ENCODE measurements at places on chromosomes 7 and 10.

- no peak for DNase-seq
Observed at GRCh38 chr7:16914771-16915170, 33.0 kb upstream of the AGR3 start.

GRCh38 chr10:124106241-124106879 is 13.0 kb upstream of the CHST15 start:
- DNase-seq: no peak

DNA sequence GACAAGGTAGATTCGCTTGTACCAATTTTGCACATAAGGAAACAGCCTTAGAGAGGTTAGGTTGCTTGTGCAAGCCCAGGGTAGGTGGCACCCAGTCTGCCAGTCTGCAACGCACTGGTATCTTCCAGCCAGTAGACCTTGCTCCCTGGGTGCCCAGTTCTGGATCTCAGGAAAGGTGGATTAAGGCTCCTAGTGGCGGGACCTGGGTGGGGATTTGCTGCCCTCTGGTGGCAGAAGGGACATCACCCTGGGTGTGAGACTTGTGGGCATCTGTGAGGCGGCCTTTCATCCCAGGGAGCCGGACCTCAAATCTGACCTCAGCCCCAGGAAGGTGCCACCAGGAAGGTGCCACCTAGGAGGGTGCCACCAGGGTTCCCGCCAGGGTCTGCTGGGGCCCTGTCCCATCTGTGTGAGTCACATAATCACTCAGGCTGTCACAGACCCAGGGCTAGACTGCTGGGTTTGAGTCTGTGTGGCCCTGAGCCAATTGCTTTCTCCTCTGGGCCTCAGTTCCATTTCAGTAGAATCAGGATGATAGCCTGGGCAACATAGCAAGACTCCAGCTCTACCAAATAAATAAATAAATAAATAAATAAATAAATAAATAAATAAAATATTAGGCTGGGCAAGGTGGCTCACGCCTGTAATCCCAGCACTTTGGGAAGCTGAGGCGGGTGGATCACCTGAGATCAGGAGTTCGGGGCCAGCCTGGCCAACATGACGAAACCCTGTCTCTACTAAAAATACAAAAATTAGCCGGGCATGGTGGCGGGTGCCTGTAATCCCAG is 5.3 kb upstream of the PRKRIP1 start:
- peak; percentile 19 for DNase-seq

DNA sequence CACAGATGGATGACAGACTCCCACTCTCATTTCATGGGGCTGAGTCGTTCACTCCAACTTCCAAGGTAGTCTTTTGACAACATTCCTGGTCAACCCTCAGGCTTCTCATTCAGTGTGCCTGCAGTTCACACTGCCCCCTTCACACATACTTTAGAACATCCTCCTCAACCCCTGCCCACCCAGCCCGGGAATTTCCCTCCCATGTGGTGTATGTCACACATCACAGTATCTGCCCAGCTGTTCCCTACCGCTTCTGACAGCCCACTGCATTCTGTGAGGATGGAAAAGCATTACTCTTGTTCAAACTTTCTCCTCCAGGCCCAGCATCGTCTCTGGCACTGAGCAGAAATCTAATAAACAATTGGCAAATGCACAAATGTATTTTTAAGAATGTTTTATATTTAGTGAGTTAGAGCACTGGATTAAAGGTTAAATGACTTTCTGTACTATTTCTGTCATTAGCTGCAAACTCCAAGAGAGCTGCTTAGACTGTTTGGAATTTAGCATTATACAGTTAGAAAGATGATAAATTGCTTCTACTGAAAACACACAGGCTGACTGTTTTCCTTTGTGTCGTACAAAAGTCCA is 110.4 kb downstream of the SFMBT2 start:
- DNase-seq: no peak

- DNase-seq: no peak
Observed at GRCh38 chr10:105056413-105056812, 415.3 kb downstream of the SORCS3 start.

DNA sequence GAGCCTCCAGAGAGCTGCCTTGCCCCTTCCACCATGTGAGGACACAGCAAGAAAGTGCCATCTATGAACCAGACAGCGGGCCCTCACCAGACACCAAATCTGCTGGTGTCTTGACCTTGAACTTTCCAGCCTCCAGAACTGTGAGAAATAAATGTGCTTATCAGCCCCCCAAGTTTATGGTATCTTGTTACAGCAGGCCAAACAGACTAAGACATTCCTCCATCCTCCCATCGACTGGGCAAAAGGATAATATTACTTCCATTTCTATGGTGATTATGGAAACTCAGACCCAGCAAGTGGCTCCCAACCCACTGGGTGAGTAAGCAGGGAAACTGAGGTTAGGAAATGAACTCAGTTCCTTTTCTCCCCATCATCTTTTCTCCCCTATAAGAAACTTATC is 288.4 kb downstream of the KCNMA1 start:
- DNase-seq: no peak

DNA sequence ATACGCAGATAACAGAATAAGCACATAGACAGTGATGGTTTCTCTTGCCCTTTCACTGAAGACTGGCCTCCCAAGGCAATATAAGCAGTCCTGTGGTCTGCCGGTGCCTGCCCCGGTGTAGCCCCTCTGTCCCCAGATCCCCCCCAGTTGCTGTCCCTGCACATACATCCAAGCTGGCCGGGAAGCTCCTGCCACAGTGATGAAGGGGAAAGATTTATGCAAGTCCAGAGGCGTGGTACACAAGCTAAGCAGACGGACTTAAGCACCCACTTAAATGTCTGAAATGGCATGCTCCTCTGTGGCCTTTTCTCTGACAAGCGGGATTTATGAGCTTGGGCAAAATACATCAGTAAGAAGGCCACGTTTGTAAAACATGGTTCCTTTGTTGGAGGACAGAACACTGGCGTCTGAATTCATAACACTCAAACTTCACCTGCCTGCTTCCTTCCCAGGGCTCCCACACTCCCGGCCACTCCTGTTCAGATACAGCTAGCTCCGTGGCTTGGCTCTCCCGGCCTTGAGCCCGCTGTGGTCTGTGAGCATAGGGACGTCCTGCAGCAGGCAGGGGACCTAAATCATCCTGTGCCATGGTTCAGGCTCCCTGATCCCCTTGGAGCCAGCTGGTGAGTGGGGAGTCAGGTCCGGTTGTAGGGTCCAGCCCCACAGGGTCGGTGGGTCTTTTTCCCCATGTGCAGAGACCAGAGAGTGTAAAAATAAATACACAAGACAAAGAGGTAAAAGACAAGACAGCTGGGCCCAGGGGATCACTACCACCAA is 61.7 kb upstream of the PPP2R2D start:
- DNase-seq: no peak

DNA sequence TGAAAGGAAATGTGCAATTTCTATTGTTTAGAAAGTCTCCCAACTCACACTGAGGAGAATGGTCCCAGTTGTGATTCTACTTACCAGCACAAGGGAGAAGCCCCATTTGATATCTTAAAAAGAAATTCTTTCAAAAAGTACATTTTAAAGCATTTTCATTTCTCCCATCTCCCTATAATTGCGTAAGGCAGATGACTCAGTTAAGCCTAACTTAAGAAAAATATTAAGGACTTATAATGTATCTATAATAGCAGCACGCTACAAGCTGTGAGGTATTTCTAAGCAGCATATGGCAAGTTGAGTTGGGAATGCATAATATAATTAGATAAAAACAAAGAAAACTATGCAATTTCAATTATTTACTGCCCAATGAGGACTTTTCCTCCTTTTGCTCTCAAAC is 8.5 kb upstream of the NRCAM start:
- DNase-seq: no peak

GRCh38 chr10:45439365-45439764 is 65.3 kb downstream of the ALOX5 start:
- DNase-seq: no peak

GRCh38 chr7:489876-490275 is 29.8 kb downstream of the PDGFA start:
- DNase-seq: no peak

DNA sequence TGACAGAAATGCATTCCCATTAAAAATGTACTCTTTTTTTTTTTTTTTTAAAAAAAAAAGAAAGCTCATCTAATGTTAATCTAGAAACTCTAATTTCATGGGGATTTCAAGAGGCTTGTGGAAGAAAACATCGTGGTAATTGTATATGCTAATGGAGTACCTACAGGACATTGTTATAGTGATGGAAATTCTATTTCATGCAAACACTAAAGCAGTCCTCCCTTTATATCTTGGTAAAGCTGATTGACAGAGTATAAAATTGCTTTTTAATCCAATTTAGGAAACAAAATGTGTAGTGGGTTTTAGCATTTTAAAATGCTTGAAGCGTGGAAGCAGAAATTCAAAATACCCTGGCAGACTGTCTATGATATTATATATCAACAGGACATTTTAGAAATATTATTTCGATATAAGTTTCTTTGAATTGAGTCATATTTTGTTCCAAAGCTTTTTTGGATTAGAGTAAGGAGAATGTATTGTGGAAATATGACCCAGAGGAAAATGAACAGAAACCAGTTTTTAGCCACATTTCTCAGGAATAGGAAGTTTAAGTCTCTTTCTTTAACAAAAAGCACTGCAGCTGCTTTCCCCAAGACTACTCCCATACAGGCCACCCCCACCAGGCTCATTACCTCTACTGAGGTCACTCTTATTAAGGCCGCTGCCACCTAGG is 121.9 kb downstream of the WNT2 start:
- no peak for DNase-seq

GRCh38 chr10:118471863-118472262 is 123.6 kb downstream of the PRLHR start:
- no peak for DNase-seq

DNA sequence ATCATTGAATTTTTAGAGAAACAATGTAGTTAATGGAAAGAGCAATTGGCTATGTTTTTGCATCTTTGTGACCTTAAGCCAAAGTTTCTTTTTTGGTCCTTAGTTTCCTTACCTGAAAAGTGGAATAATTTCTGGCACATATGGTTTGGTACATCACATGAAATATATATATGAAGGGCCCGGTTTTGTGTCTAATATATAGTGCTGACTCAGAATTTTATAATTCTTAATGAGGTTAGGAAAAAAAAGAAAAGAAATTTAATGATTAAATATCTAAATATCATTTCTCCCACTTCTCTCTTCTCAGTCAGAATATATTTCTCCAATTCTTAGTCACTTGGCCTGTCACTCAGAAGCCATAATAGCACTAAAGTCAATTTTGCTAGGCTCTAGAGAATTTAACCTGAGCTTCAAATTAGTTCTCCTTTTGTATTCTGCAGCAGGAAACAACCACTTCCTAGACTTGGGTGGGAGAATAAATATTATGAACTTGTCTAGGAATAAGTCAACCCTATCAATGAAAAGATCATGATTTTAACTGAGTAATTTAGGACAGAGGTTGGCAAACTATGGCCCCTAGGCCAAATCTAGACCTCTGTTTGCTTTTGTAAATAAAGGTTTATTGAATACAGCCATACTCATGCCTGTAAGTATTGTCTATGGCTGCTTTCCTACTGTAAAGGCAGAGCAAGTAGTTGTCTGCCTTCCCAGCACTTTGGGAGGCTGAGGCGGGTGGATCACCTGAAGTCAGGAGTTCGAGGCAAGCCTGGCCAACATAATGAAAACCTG is 34.6 kb downstream of the PPP1R9A start:
- DNase-seq: no peak

GRCh38 chr10:98366062-98366530 is 48.9 kb downstream of the PYROXD2 start:
- no peak for DNase-seq

DNA sequence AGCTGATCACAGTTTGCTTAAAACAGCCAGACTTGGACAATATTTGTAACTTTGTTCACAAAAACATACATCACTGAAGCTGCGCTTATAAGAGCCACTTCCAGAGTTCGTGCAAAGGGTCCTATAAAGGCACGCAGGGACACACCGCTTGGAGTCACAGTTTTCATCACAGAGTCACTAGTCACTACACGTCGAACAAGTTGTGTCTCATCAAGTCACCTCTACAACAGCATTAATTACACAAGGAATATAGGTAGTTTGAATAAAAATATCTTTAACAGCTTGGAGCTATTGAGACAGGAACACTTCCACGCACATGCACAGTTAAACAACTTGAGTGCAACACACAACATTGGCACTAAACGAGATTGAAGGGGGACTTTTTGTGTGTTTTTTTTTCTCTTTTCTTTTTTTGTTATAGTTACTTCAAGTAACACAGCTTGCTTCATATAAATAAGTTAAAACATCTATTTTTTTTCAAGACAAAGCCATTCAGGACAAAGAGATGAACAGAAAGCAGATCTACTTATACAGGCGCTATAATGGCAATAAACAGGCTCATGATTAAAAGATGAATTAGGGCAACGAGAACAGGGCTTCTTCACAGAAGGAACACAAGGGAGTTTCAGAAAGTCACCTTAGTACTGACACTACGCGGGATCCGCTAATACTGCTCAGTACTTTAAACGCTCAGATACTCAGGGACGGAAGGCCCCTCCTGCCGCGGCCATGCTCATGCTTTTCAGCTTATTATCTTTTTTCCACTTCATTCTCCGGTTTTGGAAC is 2.2 kb downstream of the HOXA5 start:
- DNase-seq: no peak

- no peak for DNase-seq
Observed at GRCh38 chr10:87703771-87704170, 44.1 kb downstream of the PAPSS2 start.

GRCh38 chr7:95906851-95907250 is 134.5 kb downstream of the DYNC1I1 start:
- DNase-seq: no peak

DNA sequence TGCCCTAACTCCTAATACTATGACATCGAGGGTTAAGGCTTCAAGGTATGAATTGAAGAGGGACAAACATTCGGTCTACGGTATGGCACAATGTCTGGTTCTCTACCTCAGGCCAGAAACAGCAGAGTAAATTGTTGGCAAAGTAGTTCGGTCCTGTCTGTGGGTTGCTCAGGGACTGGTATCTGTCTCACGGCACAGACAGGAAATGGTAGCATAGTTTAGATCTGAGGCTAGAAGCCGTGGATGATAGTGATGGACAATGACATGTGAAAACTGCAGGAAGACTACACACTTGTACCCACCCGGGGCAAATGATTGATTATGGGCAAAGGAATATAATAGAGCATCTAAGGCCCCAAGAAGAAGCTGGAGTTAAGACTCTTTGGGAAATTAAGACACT is 106.2 kb downstream of the TWIST1 start:
- DNase-seq: no peak
